ENCODE measurements at places on chromosomes 5 and 9.

- peak; percentile 17 for DNase-seq
Observed at GRCh38 chr5:140351609-140352334, 5.4 kb upstream of the HBEGF start.

DNA sequence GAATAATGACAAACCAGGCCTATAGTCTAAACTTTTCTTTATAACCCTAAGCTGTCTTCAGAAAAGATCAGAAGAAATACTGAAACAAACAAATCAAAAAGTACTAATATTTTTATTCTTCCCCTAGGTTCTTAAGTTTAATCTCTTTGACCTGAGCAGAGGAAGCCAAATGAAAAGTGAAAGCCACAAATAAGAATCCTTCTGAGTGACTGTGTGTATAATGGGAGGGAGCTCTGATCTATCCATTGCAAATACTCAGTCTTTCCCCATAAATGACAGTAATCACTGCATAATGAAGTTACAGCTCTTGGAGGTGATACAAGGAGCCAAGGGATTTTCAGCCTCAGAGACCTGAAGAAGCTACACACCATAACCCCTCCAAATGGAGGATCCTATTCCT lies 126.9 kb upstream of the ATP10B start:
- no peak for DNase-seq

DNA sequence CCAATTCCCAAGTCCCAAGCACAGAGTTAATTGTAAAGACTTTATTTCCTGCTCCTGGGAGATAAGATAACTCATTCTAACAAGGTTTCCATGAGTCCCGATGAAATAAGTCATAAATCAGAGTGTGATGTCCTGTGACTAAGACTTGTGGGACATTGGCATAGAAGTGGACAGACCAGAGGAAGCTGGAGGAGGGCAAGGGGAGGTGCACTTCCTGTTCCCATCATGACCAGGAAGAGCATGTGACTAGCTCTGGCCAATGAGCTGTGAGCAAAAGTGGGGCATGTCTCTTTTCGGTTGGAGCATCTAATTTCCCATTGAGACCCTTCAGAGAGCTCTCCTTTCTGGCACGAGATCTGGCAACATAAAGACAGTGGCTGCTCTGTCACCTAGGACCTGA lies 100.4 kb downstream of the ZNF354C start:
- no peak for DNase-seq

- DNase-seq, result no peak
Observed at GRCh38 chr9:121770415-121771273, 119.2 kb downstream of the DAB2IP start.

GRCh38 chr9:125514468-125514867 lies 192.5 kb downstream of the MAPKAP1 start:
- no peak for DNase-seq

DNA sequence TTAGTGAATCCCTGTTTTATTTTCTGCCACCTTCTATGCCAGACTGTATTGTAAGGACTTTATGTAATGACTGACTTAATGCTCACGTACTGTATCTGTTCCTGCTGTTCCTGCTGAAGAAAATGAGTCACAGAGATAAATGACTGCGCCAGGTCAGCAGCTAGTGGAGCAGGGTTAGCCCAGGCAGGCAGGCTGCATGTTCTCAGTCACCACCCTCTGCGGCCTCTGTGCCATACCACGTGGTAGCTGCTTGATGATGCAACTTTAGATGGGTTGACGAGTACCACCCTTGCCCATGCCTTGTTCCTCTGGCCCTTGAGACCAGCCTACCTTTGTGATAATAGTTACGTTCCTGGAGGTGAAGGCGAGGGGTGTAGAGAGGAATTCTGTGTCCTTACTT lies 161.9 kb downstream of the TRIO start:
- no peak for DNase-seq

- DNase-seq, result no peak
Observed at GRCh38 chr9:88193766-88194165, 55.5 kb upstream of the SPATA31C2 start.

DNA sequence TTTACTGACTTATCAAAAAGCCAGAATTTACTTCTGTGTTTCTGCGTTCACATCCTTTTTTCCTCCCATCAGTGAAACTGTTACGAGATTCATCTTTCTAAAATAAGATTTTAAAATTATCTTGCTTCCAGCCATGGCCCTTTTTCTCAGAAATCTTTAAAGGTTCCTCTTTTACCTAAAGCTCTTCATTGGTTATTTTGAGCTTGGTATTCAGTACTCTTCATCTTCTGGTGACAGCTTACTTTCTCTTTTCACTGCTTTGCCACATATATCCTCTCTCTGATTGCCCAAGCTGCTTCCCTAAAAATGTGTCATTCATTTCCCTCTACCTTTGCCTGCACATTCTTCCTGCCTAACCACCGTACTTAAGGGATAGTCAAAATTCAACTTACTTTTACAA lies 32.3 kb downstream of the TGFBR1 start:
- DNase-seq, result no peak

DNA sequence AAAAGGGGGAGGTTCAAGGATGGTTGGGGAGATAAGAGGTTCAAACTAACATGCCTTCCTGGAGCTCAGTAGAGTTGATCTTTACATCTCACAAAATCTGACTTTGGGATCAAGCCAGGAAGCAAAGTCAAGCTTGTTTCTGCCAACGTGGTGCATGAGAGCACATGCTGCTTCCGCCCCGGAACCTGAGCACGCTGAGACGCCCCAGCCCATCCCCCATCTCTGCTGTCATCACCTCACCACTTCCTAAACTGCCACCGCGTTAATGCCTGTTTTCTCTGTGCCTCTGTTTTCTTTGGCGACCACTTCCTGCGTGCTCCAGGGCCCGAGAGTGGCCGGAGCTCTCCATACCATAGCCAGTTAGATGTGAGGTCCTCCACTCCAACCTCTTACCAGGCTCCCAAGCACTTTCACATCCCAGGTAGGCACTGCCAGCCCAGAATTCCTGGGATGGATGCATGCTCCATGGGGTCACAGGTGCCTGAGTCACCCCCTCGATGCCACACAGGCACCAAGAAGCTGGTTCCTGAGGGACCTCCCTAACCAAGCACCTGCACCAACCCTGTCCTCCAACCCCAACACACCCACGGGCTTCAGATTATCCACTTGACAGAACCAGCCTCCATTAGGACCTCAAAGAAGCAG lies 31.2 kb upstream of the AFAP1L1 start:
- no peak for DNase-seq

GRCh38 chr5:135008981-135009735 lies 24.9 kb downstream of the PITX1 start:
- DNase-seq, result peak; percentile 11

DNA sequence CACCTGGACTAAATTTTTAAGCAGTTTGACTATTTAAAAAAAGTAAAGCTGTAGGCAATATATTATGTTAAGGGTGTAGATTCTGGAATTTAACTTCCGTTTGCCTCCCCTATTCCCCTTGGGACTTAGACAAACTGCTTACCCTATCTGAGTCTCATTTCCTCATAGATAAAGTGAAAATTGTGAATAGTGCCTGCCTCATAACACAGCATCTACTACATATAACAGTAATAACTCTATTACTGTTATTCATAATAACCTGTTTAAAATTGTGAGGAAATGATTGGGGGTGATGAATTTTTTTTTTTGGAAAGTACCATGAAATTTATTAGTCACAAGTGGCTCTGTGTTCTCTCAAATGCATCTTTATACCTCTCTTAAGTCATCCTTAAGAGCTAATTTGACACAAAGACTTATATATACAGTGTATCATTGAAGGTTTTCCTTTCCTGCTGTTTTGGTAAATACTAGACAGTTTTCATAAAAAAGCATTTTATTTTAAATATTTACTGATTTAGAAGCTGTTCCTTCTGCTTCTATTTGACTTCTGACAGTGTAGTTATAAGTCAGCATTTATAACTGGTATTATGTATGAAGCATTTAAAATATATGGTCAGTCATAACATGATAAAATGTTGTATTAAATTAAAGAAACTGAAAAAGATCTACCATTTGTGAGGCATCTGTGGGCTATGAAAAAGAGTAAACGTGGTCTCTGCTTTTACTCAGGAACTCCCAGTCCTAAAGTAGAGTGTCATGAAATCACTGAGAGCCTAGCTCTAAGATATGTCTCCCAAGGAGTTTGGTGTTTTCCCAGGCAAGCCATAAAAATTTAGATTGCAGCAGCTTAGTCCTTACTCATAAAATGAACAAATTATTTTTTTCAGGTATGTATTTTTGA lies 46.4 kb downstream of the MCCC2 start:
- no peak for DNase-seq

- DNase-seq, result no peak
Observed at GRCh38 chr5:106720367-106720766, 950.4 kb downstream of the EFNA5 start.

DNA sequence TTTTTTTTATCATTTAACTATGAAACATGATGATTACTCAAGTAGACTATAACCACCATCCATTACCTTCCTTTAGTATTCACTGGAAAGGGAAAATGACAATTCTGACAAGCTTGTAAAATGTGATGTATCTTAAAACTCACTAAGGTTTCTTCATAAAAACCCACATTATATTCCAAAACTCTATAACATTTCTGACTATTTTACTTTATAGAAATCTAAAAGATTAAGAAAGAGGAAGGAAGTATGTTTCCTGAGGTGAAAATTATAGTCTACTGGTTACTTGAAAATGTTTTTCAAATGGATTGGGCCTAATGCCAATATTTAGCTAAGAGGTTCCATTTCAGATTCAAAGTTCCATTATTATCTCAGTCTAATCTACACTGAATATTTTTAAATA lies 1982.2 kb upstream of the C9orf72 start:
- no peak for DNase-seq

- no peak for DNase-seq
Observed at GRCh38 chr9:96350866-96351265, 32.6 kb downstream of the SLC35D2 start.

GRCh38 chr5:147576646-147577535 lies 67.0 kb upstream of the DPYSL3 start:
- no peak for DNase-seq

DNA sequence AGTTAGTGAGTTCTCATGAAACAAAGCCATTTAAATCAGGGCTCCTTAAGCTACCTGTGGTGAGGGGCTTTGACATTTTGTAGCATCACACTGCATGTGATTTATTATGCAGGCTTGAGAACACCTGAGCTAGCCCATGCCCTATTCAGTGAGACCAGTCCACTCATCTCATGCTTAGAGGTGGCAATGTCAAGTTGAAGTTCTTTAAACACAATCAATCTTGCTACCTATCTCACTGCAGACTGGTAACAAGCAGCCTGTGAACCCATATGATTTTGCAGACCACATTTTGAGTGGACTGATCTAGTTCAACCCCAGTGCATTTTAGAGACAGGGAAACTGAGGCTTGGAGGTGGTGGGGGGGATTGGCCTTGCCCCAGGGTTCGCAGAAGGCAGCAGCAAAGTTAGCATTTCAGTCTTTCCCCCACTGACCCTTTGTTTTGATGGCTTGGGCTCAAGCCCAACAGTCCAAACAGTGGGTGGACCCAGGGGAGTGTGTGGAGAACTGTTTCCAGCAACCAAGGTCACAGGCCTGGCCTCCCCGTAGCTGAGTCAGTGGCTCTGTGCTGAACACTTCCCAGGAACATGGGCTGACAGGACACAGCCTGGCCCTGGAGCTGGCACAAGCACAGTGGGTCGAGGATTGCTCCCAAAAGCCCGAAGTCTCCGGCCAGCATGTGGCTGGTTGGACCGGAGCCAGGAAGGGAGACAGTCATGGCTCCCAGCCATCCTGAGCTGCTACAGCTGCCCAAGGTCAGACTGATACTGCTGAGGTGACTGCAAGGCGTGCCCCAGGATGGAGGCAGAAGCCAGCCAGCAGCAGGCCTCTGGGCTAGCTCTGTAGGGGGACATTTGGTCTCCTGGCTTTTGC lies 95.3 kb downstream of the RGS3 start:
- DNase-seq, result no peak

GRCh38 chr5:35284364-35284763 lies 54.1 kb upstream of the PRLR start:
- no peak for DNase-seq
